Ovary (tissue), 10 donors: ENCODE measurements at places on chromosomes 2 and 18.

- DNase-seq = no peak
Measured at GRCh38 chr2:232636788-232637420, 3.5 kb downstream of the EFHD1 start.

- no peak for DNase-seq
Measured at GRCh38 chr2:189421644-189422043, 19.6 kb upstream of the WDR75 start.

DNA sequence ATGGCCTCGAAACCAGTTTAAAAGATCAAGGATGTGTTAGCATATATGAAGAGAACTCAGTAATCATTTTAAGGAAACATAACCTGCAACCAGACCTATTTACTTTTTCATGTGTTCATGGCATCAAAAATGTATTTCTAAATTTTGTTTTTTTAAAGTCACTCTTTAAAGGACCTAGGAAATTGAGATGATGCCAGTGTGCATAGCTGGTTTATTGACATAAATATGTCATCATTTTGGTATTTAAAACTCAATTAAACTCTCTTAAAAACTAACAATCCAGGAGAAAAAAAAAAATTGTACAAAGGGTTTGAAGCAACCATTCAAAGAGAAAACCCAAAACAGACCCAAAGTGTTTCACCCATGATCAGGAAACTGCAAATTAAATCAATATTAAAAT lies 198.9 kb upstream of the RND3 start:
- no peak for DNase-seq

- no peak for DNase-seq
Measured at GRCh38 chr18:72155327-72155726, 388.8 kb downstream of the CBLN2 start.

- DNase-seq = no peak
Measured at GRCh38 chr2:176088048-176088936, 4.2 kb upstream of the HOXD13 start.

- no peak for DNase-seq
Measured at GRCh38 chr2:165897074-165897473, 56.5 kb downstream of the TTC21B start.

- DNase-seq = no peak
Measured at GRCh38 chr2:3296182-3296972, 81.2 kb downstream of the EIPR1 start.

GRCh38 chr2:217419055-217419671 lies 559.3 kb upstream of the TNP1 start:
- no peak for DNase-seq

DNA sequence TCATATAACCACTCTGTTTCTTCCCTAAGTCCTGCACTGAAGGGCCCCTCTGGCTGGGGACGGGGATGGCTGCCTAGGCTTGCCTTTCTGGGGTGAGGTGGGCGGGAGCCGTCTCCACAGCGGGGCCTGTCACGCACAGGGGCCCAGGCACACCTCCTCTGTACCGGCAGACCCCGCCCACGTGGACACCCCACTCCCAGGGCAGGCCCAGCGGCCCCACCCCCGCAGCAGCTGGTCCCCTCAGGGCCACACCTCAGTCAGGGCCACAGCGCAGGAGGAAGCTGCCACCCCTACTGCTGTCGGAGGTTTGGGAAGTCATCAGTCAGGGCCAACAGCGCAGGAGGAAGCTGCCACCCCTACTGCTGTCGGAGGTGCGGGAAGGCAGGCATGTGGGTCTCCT lies 257.6 kb upstream of the RAB6C start:
- DNase-seq = no peak

- peak; percentile 29 for DNase-seq
Measured at GRCh38 chr18:5543773-5544389, at the start of gene EPB41L3. Gene EPB41L3 (minus strand): TSS chr18:5543997. CDS start chr18:5489183, 54,814 bp downstream.

DNA sequence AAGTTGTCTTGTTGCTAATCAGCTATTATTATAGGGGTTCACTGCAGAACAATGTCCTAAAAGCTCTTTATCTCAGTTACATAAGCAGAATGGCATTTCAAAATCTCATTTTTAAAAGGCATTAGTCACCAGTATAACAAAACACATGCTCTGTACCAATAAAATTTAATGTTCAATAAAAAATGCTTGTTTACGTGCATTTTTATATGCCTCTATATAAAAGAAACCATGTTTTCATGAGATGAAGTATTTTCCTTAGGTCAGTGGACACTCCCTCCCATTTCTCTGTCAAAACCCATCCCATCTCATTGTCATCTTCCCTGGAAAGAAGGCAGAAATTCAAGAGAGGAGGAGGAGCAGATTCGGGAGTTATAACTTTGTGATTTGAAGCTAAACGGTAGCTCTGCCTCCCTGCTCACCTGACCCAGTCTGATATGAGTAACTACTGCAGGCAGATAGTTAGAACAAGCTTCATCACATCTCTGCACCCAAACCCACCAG lies 231.9 kb upstream of the SIX2 start:
- DNase-seq = no peak

DNA sequence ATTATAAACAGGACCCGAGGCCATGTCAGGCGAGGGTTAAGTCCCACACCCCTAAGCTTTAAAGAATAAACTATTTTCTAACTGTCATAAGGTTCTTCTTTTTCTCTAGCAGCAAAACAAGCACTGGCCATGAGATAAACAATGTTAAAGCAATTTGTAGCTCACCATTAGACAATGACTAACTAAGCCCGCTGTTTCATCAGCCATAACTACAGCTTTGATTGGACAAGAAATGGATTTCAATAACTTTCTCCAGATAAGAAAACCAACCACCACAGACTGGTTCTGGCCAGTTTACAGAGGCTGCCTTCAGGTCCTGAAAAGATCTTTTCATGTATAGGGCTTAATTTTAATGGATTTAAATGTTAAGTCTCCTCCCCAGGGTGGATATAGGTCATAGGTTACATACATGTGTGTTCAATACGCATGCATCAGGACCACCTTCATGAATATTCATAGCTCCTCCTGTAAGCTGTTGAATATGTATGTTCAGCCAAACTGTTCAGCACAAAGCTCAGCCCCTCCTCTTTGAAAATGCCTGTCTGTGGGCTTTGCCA lies 108.7 kb upstream of the RAB6C start:
- DNase-seq = no peak

- peak; percentile 40 for DNase-seq
Measured at GRCh38 chr2:216539791-216540241, 41.2 kb downstream of the RPL37A start.

DNA sequence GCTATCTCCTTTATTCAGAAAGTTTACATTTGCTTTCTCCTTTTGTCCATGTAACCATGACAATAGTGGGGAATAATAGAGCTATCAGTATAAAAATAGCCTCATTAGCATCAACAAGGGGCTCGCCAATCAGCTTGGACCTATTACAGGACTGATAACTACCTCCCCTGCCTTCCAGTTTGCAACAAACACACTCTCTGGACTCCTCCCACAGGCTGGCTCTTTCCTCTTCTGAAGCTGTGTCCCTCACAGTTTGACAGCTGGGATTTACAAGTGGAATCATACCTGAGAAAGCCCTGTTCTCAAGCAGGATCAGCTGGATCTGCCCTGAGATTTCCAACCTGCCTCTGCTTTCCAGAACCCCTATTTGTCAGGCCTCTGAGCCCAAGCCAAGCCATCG lies 162.5 kb downstream of the GRB14 start:
- DNase-seq = no peak

- DNase-seq = no peak
Measured at GRCh38 chr18:78986018-78986481, 6.4 kb downstream of the SALL3 start.

DNA sequence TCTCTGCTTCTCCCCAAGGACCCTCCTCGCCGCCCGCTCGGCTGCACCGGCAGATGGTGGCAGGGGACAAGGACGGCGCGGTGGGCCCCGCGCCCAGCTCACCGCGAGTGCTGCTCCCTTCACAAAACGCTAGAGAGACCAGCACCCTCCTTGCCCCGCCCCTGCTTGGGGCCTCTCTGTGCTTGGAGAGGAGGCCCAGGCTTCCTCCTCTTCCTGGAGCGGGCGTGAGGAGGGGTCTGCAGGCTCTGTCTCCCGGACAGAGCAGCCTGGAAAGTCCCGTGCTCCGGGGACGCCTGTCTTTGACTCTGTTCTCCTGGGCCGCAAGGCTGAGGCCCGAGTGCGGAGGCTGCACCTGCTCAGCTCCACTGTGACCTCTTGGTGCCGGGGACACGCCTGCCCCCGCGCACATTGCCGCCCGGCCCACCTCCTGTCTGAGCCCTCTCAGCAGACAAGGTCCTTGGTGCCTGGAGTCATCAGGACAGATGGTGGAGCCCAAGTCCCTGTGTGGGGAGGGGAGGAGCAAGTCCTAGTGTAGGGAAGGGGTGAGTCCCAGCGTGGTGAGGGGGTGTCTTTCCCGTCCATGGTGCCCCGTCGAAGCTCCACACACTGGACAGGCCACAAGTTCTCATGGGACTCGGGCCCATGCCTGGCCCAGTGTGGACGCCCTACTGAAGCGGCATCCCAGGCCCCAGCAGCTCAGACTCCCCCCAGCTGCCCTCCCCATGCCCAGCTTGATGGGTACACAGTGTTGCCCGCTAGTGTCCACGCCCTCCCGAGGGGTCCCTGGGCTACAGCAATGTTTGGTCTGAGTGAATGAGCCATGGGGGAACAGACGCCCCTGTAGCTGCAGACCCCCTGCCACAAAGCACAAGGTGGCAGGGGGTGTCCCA lies 33.8 kb downstream of the RTP5 start:
- DNase-seq = peak; percentile 41

DNA sequence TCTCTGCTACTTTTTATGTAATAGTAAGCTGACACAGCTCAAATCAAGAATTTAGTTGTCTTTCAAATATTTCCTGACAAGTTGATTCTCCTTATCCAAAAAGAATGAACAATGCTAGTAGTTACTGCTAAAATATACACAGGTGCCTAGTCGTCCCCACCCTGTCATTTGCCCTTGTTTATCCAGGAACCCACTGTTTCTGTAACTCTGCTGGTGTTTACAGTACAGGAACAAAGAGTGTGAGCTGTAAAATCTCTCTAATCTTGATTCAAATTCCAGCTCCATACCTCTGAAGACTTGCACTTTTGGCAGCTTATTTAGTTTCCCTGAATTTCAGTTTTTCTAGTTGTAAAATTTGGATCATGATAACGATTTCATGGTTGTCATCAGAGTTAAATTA lies 21.1 kb upstream of the SCYGR2 start:
- DNase-seq = no peak

- DNase-seq = no peak
Measured at GRCh38 chr2:19218166-19218565, 140.3 kb downstream of the OSR1 start.

DNA sequence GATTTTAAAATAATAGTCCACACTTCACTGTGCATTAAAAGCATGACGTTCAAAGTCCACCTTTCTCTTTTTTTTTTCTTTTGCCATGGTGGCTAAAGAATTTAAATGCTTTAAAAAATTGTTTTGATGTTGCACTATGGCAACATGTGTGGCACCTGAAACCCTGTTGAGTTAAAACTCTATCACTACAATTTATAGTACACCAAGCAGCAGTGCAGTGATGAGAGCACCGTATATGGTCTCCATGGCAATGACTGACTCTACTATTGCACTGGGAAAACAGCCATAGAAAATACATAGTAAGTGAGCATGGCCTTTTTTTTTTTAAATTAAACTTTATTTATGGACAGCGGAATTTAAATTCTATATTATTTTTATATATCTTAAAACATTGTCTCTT lies 298.8 kb downstream of the FIGN start:
- DNase-seq = no peak

- DNase-seq = no peak
Measured at GRCh38 chr2:46041434-46041833, 255.8 kb upstream of the EPAS1 start.

DNA sequence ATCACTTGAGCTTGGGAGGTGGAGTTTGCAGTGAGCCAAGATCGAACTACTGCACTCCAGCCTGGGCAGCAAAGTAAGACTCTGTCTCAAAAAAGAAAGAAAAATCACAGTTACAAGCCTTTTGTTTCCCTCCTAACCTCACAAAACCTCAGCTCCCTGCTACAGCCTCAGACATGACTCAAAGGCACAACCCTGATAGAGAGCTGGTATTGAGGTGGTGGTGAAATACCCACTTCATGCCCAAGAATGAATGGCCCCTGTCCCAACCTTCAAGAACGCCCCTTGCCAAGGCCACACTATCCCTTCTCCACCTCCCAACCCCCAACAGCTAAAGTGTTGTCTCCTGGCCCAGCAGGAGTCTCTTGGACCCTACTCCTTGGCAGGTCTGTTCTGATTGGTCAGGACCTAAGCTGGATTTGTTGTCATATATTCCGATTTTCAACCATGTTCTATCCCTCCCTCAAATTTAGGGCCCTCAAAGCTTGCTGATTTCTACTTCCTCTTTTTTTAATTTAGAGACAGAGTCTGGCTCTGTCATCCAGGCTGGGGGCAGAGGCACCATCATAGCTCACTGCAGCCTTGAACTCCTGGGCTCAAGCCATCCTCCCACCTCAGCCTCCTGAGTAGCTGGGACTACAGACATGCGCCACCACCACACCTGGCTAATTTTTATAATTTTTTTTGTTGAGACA lies 61.9 kb upstream of the BZW1 start:
- DNase-seq = no peak

DNA sequence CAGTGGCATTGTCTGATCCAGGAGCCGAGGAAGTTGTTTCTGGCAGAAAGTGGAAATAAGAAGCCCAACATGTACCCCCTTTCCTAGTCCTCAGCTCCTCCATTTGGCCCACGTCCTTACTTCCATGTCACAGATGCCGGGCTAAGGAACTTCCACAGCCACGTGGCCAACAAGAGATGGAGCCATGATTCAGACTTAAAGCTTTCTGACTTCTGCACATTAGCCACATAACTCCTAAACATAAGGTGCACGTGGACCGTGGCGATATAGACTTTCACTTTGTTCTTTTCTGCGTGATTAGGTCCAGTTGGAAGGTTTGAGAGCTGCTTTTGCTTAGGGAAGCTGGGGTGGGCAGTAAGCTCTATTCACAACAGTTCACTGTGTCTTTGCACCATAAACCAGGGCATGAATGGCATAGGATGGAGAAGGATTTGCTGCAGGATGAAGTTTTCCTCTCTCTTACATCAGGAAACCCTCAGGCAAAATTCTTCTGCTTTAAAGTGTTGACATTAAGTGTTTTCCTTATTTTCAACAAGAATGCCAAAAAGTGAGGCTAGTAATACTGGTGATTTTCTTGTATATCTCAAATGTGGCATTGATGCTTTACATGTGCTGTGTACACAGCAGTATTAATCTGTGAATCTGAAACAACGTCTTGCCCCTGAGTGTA lies 61.2 kb upstream of the RBM44 start:
- DNase-seq = no peak

- no peak for DNase-seq
Measured at GRCh38 chr2:190615555-190616200, 33.2 kb upstream of the NAB1 start.
